Activated CD4-positive, CD25-positive, alpha-beta regulatory T cell treated with anti-CD3 and anti-CD28 coated beads, Interleukin-2, amount 50 U/mL, for 16 hours (primary cell): ENCODE measurements at places on chromosomes 12 and 14.
A peak's percentile ranks its signal among the peaks of the same experiment; 100 is the strongest.

DNA sequence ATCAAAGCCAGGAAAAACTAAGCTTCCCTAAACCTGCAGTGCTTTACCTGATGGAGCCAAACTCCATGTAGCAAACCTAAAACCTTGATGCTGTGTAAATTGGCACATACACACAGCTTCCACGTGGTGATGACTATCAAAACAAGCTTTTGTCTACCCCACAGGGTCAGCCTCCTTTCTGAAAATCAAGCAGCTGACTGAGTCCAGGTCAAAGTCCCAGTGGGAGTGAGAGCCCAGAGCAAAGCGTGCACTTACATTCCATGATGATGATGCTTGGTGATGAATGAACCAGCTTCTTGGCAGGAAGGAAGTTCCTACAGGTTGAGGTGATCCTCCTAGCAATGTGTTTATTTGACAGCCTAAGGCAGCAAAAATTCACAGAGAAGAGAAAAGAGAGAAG is 630.0 kb upstream of the TBX3 start:
- DNase-seq = no peak

DNA sequence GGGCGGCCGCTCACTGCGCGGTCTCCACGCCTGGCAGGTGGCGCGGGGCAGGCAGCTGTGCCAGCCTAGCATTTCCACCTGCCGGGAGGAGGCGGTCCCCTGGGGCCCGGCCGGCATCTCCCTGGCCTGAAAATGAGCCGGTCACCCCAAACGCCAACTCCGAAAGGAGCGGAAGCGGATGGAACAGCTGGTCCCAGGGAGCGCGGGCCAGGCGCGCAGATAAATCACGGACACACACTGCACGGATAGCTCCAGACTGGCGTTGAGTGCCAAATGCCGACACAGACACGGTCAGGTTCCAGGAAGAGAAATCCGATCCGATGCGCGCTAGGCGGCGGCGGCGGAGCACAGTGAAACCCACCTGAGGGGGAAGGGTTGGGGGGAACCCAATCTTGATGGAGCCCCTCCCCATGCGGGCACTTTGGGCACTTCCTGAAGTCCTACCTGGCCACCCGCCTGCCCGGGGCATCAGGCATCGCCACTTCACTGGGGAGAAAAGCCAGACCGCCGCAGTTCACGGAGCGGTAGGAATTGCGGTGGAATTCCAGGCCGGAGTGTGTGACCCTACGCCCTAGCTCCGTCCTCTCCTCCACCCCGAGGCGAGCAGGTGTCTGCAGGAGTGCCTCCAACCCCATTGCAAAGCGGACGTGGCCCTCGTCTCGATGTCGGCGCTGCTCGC is 624 bp upstream of the PLEKHD1 start:
- no peak for DNase-seq

- DNase-seq = no peak
These were observed 9.4 kb downstream of the SLC6A13 start for GRCh38 chr12:253116-253831.

DNA sequence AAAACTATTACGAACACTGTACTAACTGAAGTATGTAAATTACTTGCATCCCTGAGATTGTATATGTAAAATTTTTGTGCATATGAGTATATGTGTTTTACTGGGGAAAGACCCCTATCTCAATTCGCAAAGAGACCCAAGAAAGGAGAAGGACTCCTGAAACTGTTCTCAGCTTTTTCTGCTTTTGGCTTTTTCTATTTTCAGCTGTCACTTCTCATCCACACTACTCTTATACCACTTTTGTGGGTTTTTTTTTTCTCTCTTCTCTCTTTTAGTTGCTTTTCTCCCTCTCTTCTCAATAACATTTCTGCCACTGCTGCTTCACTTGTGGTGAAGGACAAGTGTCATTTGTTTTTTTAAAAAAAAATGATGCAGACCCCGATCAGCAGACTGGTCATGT is 39.8 kb downstream of the NIN start:
- no peak for DNase-seq

DNA sequence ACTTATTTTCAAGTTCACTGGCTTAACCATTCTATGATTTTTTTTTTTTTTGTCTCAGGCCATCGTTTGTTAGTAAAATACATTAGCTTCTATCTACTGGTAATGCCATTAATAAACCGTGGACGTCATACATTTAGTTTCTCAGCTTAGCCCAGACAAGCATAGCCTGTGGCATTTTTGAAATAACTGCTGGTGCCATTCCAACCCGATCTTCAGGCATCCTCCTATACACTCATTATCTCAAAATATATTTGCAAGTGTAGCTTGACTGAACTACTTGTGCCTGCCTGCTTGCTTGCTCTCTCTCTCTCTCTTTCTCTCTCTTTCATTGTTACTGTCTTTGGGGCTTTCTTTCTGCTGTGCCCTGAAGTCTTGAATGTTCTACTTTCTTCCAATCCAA is 12.7 kb upstream of the MBIP start:
- DNase-seq = no peak

- DNase-seq = no peak
These were observed 20.3 kb upstream of the ADIPOR2 start for GRCh38 chr12:1670358-1671268.

GRCh38 chr12:56721216-56721615 is 3.9 kb downstream of the NACA start:
- no peak for DNase-seq

DNA sequence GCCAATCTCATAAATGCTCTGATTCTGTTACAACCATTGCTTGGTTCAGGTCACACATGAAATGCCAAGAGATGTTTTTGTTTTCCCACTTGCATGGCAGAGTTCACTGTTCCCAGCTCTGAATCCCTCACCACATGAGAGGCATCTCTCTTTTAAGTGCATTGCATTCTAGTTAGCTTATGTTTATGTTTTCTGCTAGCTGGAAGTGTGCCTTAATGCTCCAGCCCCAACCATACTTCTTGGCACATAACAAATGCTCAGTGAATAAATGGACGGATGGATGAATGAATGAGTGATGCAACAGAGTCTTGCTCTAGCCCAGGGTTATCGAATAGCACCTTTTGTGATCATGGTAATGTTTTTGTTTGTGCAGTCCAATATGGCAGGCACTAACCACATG is 197.3 kb downstream of the PPM1H start:
- no peak for DNase-seq

DNA sequence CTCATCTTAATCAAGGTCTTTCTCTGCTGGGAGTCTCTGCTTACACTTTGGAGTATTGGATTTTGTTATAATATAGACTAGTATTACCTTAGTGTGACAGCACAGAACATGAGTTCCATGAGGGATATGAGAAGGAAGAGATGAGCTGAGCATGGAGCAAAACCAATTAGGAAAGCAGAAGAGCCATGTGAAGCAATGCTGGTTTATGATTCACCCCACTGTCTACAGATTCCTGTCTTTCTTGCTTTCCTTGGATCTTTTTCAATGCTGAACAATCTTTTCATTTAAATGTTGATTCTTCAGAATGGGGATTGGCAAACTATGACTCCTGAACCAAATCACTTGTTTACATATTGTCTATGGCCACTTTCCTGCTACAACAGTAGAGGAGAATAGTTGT is 70.4 kb upstream of the KITLG start:
- DNase-seq = no peak

GRCh38 chr14:78307671-78308070 is 137.5 kb downstream of the NRXN3 start:
- no peak for DNase-seq

- no peak for DNase-seq
These were observed 4.6 kb upstream of the OTUB2 start for GRCh38 chr14:94021416-94022157.

DNA sequence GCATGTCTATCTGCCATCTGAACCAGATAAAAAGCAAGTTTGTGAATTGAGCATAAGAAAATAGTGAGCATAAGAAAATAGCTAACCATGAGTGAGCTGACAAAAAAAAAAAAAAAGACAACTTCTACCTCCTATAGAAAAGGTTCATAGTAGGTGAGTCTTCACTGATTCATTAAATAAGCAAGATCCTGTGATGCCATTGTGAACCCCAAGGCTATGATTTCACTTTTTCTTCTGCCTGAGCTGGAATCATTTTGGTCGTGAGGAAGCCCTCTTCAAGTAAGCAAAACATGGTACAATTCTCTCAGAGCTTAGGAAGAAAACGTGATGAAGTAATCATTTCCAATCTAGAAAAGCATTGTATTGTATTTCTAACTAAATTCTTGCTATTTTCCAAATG is 1.2 kb downstream of the PIK3C2G start:
- no peak for DNase-seq

DNA sequence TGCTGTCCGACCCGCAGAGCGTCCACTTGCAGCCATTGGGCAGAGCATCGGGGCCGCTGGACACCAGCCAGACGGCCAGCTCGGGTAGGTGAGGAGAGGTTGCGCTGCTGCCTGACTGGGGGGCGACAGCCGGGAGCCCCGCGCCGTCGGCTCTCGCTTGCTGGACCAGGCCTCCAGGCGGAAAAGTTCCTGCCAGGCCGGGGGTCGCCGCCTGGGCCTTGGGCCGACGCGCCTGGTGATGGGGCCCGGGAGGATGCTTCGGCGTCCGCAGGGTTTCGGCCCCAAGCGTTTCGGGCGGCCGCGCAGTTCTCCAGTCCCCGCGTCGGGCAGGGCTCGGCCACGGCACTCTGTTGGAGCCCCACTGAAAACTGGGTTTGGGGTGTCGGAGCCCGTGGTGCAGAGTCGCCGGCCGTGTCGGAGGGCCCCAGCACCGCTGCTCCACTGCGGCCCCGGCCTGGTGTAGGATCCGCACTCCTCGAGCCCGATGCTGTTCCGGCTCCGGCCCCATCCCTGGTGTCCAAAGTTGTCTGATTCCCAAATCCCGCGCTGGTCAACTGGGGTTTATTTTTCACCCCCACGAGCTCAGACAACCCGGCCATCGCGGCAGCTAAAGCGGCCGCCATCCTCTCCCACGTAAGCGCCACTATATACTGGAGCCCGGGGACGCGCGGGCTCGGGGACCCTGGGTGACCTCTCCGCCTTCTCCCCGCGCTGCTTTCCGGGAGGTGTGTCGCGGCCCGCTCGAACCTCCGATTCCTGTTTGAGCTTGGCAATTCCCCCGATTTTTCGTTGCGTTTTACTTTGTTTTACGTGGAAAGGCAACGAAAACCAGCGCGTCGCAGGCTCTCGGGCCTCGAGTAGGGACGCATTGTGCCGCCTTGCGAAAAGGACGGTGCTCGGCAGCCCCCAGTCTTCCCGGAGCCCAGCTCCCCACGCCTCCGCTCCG is 872 bp downstream of the VSX2 start:
- DNase-seq = no peak

- no peak for DNase-seq
These were observed 33.9 kb downstream of the BHLHE41 start for GRCh38 chr12:26090836-26091510.

DNA sequence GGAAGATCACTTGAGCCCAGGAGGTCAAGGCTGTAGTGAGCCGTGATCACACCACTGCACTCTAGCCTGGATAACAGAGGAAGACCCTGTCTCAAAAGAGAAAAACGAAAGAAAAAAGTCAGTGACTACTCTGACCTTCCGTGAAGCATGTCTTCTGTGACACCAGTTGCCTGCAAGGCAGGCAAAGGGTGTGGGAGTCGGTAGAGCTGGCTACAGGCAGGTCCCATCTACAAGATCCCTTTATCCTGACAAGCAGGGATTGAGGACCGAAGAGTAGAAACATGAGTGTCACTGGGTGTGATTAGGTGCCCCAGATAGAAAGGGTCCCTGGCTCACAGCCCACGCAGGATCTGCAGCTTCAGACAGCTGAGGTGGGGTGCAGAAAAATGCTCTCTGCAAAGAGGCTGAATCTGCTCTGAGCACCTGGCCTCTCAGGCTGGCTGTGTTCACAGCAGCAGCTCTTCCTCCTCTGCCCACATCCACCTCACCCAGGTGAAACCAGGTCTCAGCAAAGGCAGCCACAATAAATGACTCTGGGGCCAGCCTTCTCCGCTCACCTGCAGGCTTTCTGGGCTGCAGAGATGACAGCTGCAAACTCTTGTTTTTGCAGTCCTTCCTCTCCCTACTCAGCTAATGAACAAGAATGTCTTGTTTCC is 28.6 kb upstream of the HSP90B1 start:
- DNase-seq = peak; percentile 13

- no peak for DNase-seq
These were observed 13.4 kb downstream of the GMFB start for GRCh38 chr14:54475187-54475899.

- DNase-seq = no peak
These were observed 211.0 kb upstream of the FAR2 start for GRCh38 chr12:28938056-28938455.

GRCh38 chr12:81203671-81204204 is 125.9 kb downstream of the ACSS3 start:
- no peak for DNase-seq

DNA sequence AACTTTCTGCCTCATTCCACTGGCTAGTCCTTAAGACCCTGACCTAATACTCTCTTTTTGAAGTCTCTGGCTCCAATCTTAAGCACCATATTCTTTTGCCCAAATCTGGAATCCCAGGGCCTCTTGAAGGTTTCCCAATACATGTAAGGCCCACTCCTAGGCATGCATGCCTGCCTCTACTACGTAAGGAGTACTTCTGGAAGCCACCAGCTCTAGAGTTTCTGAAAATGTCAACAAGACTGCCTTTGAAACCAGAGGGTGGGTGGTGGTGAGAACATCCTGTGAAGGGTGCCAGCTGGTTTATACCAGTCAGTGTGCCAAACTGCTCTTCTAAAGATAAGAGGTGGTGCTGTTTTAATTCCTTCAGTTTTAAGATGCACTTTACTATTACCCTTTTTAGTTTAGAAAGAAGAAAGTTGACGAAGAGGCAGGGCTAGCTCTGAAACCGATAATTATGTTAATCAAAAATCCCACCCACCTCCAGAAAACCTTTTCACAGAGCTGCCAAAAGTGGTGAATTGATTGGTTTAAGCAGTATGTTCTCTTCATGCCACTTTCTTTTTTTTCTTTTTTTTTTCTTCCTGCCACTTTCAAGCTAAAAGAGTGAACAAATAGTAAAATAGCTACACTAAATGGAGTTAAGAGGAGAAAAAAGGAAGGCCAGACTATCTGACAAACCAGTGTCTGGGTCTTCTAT is 8.7 kb upstream of the WDR89 start:
- peak; percentile 34 for DNase-seq

GRCh38 chr14:20546877-20547276 is 14.0 kb downstream of the RNASE9 start:
- no peak for DNase-seq

- DNase-seq = no peak
These were observed 156.1 kb downstream of the DIO2 start for GRCh38 chr14:80055226-80055625.

GRCh38 chr14:102528431-102529170 is 19.0 kb upstream of the ANKRD9 start:
- DNase-seq = no peak
